Activated naive CD8-positive, alpha-beta T cell treated with anti-CD3 and anti-CD28 coated beads for 36 hours (primary cell): ENCODE measurements at places on chromosomes 12 and 14.

GRCh38 chr12:68007466-68007865 lies 18.2 kb downstream of the IFNG-AS1 start:
- no peak for DNase-seq
- H3K4me3 ChIP-seq = no peak overlapping the region
- no peak overlapping the region for H3K27ac ChIP-seq
- H3K4me1 ChIP-seq = peaks cover 3% of the 10 kb centered on the region
- no peaks in the 10 kb centered on the region for H3K36me3 ChIP-seq
- no peaks in the 10 kb centered on the region for H3K27me3 ChIP-seq

DNA sequence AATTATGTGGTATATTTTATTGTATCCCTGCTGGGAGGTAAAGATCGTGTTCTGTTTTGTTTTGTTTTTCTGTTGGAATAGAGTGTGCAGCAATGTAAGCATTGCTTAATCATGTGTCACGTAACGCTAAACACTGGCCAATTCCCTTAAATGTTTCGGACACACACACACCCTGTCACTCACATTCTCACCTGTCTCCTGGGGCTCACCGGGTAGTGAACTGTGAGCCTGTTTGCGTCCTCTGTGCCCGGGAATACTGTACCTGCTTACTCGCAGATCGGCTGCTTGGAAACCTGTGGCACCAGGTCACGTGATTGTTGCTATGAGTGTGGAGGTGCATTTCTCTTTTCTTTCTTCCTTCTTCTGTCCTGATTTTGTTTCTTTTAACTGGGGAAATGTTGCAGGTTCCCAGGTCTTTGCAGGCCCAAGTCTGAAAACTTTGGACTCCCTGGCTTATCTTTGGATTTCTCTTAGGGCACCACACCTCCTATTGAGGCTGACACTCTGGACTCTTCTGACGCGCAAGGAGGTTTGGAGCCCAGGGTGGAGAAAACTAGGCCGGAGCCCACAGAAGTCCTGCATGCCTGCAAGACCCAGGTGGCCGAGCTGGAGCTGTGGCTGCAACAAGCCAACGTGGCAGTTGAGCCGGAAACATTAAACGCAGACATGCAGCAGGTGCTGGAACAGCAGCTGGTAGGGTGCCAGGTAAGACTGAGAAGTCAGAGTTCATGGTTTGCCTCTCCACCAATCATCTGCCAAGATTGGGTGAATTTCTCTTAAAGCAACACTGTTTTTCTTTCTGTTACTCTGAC lies 181.1 kb downstream of the ESR2 start:
- DNase-seq = no peak
- no peak overlapping the region for H3K4me3 ChIP-seq
- H3K36me3 ChIP-seq = peaks cover 4% of the 10 kb centered on the region
- no peaks in the 10 kb centered on the region for H3K4me1 ChIP-seq
- no peak overlapping the region for H3K27ac ChIP-seq
- H3K27me3 ChIP-seq = no peaks in the 10 kb centered on the region

- H3K27ac ChIP-seq = no peak overlapping the region
- H3K4me3 ChIP-seq = no peak overlapping the region
- DNase-seq = no peak
- peaks cover 2% of the 10 kb centered on the region for H3K4me1 ChIP-seq
- no peaks in the 10 kb centered on the region for H3K27me3 ChIP-seq
Measured at GRCh38 chr12:116849216-116849615, 32.0 kb downstream of the HRK start.

GRCh38 chr14:36439766-36440165 lies 80.3 kb downstream of the NKX2-1 start:
- H3K36me3 ChIP-seq = no peaks in the 10 kb centered on the region
- H3K27ac ChIP-seq = no peak overlapping the region
- H3K27me3 ChIP-seq = peaks cover 32% of the 10 kb centered on the region
- no peaks in the 10 kb centered on the region for H3K4me1 ChIP-seq
- DNase-seq = no peak
- H3K4me3 ChIP-seq = no peak overlapping the region

GRCh38 chr12:3753544-3754284 lies 805 bp upstream of the CRACR2A start:
- H3K27ac ChIP-seq = peak overlapping the region; percentile 92
- no peak for DNase-seq
- H3K36me3 ChIP-seq = peaks cover 34% of the 10 kb centered on the region

DNA sequence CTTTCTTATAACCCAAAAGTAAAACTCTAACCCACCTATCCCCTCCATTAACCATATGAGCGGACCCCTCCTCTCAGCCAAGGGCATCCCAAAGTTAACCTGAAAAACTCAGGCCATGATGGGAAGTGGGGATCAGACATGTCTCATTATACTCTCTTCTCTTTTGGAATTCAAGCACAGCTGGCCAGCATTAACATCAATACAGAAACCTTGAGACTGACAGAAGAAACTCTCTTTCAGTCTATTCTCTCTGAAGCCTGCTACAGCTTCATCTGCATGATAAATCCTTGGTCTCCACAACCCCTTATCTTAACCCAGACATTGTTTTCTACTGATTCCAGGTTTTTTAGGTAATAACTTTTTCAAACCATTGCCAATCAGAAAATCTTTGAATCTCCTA lies 17.5 kb upstream of the SLCO1B3 start:
- no peak for DNase-seq
- peaks cover 4% of the 10 kb centered on the region for H3K27me3 ChIP-seq
- H3K36me3 ChIP-seq = no peaks in the 10 kb centered on the region
- H3K4me1 ChIP-seq = no peaks in the 10 kb centered on the region
- no peak overlapping the region for H3K27ac ChIP-seq

GRCh38 chr12:48198672-48198971 lies 4.5 kb downstream of the OR10AD1 start:
- no peaks in the 10 kb centered on the region for H3K27me3 ChIP-seq
- H3K4me1 ChIP-seq = peaks cover 23% of the 10 kb centered on the region
- peak; percentile 31 for DNase-seq
- H3K36me3 ChIP-seq = peaks cover 42% of the 10 kb centered on the region

DNA sequence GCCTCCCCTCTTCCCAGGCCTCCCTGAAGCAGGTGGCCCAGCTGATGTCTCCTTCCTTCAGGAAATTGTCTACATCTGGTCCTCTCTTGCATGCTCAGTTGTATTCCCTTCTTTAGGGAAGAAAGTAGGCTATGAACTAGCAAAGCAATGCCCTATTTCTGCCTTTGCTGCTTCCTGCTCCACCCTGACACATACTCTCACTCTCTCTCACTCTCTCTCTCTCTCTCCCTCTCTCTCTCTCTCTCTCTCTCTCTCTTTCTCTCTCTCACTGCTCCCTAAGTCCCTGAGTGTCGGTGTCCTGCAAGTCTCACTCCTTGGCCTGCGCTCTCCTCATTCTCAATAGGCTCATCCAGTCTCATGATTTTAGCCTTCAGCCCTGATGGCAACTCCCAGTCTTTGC lies 19.4 kb upstream of the PARP11 start:
- no peak for DNase-seq
- no peak overlapping the region for H3K27ac ChIP-seq
- H3K27me3 ChIP-seq = no peaks in the 10 kb centered on the region
- peaks cover 17% of the 10 kb centered on the region for H3K4me1 ChIP-seq
- no peak overlapping the region for H3K4me3 ChIP-seq
- H3K36me3 ChIP-seq = peaks cover under 1% of the 10 kb centered on the region

DNA sequence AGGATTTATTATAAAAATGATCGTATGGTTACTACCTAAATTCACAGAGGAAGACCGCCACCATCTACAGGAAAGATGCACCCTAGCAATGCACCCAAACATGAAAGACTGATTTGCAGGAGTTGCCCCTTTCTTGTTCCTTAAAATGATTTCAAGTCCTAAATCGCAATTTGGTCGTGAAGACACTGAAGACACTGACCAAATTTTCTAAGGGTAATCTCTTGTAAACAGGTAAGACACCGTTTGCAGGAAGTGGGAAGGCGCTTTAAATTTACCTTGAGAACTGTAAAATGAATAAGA lies 1.0 kb downstream of the SOS2 start:
- peaks cover 52% of the 10 kb centered on the region for H3K4me1 ChIP-seq
- peak overlapping the region; percentile 84 for H3K4me3 ChIP-seq
- H3K27me3 ChIP-seq = no peaks in the 10 kb centered on the region
- H3K36me3 ChIP-seq = peaks cover 12% of the 10 kb centered on the region
- peak overlapping the region; percentile 92 for H3K27ac ChIP-seq

DNA sequence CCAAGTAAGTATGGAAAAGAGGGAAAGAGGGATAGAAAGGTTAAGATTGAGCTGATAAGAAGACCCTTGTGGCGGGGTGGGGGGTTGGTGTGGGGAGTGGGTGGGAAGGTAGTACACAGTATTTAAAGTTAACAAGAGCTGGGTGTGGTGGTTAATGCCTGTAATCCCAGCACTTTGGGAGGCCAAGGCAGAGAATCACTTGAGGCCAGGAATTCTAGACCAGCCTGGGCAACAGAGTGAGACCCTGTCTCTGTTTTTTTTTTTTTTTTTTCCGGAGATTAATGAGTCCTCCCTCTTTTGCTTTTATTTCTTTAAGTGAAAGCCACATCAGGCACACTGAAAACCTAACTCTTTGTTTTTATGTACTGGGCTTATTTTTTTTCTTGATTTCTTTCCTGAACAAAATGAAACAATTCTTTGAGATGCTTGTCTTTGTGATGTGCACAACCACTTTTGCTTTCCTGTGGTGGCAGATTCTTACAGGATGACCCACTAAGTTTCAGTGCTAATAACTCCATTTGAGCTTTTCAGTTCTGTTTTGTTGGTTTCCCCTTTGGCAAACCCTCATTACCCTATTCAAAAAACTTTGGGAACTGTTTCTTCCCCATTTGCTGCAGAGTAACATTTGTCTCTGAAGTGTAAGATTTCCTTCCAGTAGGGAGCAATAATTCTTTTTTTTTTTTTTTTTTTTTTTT lies 54.8 kb downstream of the WNK1 start:
- no peak for DNase-seq
- H3K27me3 ChIP-seq = no peaks in the 10 kb centered on the region
- peaks cover 10% of the 10 kb centered on the region for H3K36me3 ChIP-seq
- H3K4me1 ChIP-seq = peaks cover 71% of the 10 kb centered on the region

- no peak for DNase-seq
- no peak overlapping the region for H3K4me3 ChIP-seq
- H3K36me3 ChIP-seq = peaks cover 3% of the 10 kb centered on the region
- no peaks in the 10 kb centered on the region for H3K27me3 ChIP-seq
- H3K4me1 ChIP-seq = no peaks in the 10 kb centered on the region
Measured at GRCh38 chr14:68459480-68460136, 333.3 kb downstream of the ZFP36L1 start.

- H3K27me3 ChIP-seq = no peaks in the 10 kb centered on the region
- H3K36me3 ChIP-seq = no peaks in the 10 kb centered on the region
- no peak for DNase-seq
- no peak overlapping the region for H3K27ac ChIP-seq
- H3K4me3 ChIP-seq = no peak overlapping the region
Measured at GRCh38 chr12:114841557-114842251, 157.7 kb upstream of the TBX3 start.

GRCh38 chr12:109293106-109293505 lies 16.0 kb downstream of the FOXN4 start:
- H3K36me3 ChIP-seq = no peaks in the 10 kb centered on the region
- H3K4me3 ChIP-seq = no peak overlapping the region
- no peak for DNase-seq
- H3K4me1 ChIP-seq = no peaks in the 10 kb centered on the region
- H3K27ac ChIP-seq = no peak overlapping the region

DNA sequence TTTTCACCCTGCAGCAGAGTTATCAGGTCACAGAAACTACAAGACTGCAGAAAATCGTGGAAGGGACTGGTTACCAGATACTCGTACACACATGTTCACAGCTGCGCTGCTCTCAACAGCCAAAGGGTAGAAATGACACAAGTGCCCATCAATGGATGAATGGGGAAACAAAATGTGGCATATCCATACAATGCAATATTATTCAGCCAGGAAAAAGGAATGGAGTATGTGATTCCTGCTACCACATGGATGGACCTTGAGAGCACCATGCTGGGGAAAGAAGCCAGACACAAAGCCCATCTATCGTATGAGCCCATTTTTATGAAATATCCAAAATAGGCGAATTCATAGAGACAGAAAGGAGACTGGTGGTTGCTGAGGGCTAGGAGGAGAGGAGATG lies 1.7 kb upstream of the RIMBP2 start:
- H3K36me3 ChIP-seq = peaks cover under 1% of the 10 kb centered on the region
- H3K4me3 ChIP-seq = no peak overlapping the region
- peaks cover 10% of the 10 kb centered on the region for H3K4me1 ChIP-seq
- peaks cover 63% of the 10 kb centered on the region for H3K27me3 ChIP-seq

GRCh38 chr12:58247633-58248032 lies 306.3 kb downstream of the ATP23 start:
- no peak overlapping the region for H3K4me3 ChIP-seq

GRCh38 chr12:90679674-90680073 lies 275.3 kb downstream of the CCER1 start:
- no peak overlapping the region for H3K4me3 ChIP-seq
- no peak overlapping the region for H3K27ac ChIP-seq
- no peaks in the 10 kb centered on the region for H3K27me3 ChIP-seq
- DNase-seq = no peak
- no peaks in the 10 kb centered on the region for H3K4me1 ChIP-seq

DNA sequence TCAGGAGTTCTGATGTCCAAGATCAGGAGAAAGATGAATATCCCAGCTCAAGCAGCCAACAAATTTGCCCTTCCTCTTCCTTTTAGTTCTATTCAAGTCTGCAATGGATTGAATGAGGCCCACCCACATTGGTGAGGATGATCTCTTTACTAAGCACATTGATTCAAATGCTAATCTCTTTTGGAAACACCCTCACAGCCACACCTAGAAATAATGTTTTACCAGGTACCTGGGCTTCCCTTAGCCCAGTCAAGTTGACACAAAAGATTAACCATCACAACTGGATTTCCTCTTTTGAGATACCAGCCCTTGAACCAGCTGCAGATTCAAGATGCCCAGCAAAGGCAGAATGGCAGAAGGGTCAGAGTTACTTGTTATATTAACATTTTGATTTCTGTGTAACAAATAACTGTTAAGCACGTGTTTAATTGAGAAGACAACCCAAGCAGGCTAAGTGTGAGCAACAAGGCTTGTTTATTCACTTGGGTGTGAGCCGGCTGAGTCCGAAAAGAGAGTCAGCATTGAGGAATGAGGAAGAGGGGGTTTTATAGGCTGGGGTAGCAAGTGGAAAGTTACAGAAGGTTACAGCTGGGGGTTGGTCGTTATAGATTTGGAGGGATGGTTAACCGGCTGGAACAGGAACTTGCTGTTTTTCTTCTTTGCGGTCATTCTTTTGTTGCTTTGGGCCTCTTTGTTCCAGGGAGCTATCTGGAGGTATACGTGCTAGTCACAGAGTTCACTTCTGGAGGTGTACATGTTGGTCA lies 180.3 kb downstream of the EMP1 start:
- no peak for DNase-seq
- H3K27ac ChIP-seq = no peak overlapping the region
- no peaks in the 10 kb centered on the region for H3K4me1 ChIP-seq
- H3K4me3 ChIP-seq = no peak overlapping the region

- no peak for DNase-seq
- no peak overlapping the region for H3K4me3 ChIP-seq
- H3K27ac ChIP-seq = no peak overlapping the region
- peaks cover 19% of the 10 kb centered on the region for H3K36me3 ChIP-seq
- no peaks in the 10 kb centered on the region for H3K27me3 ChIP-seq
Measured at GRCh38 chr14:64939817-64940190, 2.7 kb downstream of the GPX2 start.

DNA sequence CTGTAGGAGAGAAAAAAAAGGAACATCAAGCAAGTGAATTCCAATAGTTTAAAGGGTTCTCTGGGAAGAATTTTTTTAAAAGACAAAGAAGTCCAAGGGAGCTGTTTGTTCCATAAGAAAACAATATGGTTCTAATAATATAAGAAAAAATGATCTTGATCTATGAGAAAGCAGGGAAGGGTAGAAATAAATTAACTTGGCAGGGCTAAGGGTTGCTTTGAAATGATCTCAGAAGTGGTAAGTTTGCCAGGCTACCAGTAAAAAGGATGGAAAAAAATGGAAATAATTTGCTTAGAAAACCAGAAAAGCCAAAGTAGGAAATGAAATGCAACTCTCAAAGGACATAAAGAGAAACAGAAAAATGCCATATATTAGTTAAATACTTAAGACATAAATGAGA lies 41.7 kb upstream of the EMP1 start:
- no peaks in the 10 kb centered on the region for H3K36me3 ChIP-seq
- H3K27me3 ChIP-seq = peaks cover 2% of the 10 kb centered on the region
- no peak overlapping the region for H3K27ac ChIP-seq
- no peak overlapping the region for H3K4me3 ChIP-seq
- H3K4me1 ChIP-seq = peaks cover 14% of the 10 kb centered on the region
